ENCODE measurements at places on chromosomes 3 and 15. TPM values are rescaled to one million over a fixed set of nuclear protein-coding genes. Genes with fewer than 3 reads are reported as not detected.

The NLGN1 gene
- 0.97 TPM for total RNA-seq

The EFL1 gene
- 15.4 TPM for total RNA-seq

The SEMA3F gene
- total RNA-seq, result 7.3 TPM

The LRTM1 gene
- total RNA-seq, result not detected

The TPRG1 gene
- total RNA-seq, result 5.0 TPM

The NANOGP8 gene
- not detected for total RNA-seq

The LRRC15 gene
- total RNA-seq, result 0.06 TPM

The DUOXA2 gene
- total RNA-seq, result not detected

The ZNF80 gene
- not detected for total RNA-seq

The PPIP5K1 gene
- 17.6 TPM for total RNA-seq

The GOLGA6B gene
- total RNA-seq, result not detected

The PLA2G4E gene
- total RNA-seq, result 0.26 TPM

The FBXO40 gene
- total RNA-seq, result 196 TPM

The GOLGA6A gene
- total RNA-seq, result not detected

The GHSR gene
- not detected for total RNA-seq

The HIGD2B gene
- total RNA-seq, result not detected

The PEX11A gene
- 9.5 TPM for total RNA-seq

The CACNA2D2 gene
- 40.0 TPM for total RNA-seq

The ADAMTS7 gene
- total RNA-seq, result 81.6 TPM

Data from right cardiac atrium (tissue), 5 donors.